ENCODE measurements at places on chromosomes 5 and 9.
A peak's percentile ranks its signal among the peaks of the same experiment; 100 is the strongest.

DNA sequence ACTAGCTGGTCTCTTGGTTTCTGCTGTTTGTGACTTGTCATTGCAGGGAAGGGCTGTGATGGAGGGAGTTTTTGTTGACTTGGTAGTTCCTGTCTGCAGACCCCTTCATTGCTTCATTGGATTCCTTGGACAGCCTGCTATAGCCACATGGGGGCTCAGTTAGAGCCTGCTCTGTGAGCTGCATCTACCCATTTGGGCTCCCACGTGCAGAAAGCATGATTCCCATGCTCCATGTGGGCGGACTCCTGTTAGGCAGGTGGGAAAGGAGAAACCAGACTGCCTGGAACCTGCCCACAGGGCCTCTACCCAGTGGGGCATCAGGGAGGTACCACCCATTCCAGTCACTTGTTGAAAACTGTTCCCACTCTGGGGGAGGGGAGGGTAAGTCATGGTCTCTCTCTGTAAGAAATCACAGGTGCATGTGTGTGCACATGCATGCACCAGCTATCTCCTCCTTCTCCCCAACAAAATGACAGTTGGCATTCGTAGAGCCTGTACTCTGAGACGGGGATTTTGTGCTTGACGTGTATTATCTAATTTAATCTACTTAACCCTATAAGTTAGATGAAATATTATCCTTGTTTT, 61.0 kb downstream of the DAPK1 start:
- DNase-seq = no peak

GRCh38 chr9:107049046-107049802, 186.3 kb downstream of the ZNF462 start:
- DNase-seq = no peak

GRCh38 chr9:34555936-34556525, 33.2 kb upstream of the ENHO start:
- DNase-seq = no peak

- no peak for DNase-seq
These were observed 2.6 kb downstream of the EBF1 start for GRCh38 chr5:159096924-159097783.

GRCh38 chr9:87193925-87194868, 246.9 kb upstream of the GAS1 start:
- DNase-seq = peak; percentile 29

GRCh38 chr5:180069589-180070247, 1.8 kb downstream of the RNF130 start:
- no peak for DNase-seq

DNA sequence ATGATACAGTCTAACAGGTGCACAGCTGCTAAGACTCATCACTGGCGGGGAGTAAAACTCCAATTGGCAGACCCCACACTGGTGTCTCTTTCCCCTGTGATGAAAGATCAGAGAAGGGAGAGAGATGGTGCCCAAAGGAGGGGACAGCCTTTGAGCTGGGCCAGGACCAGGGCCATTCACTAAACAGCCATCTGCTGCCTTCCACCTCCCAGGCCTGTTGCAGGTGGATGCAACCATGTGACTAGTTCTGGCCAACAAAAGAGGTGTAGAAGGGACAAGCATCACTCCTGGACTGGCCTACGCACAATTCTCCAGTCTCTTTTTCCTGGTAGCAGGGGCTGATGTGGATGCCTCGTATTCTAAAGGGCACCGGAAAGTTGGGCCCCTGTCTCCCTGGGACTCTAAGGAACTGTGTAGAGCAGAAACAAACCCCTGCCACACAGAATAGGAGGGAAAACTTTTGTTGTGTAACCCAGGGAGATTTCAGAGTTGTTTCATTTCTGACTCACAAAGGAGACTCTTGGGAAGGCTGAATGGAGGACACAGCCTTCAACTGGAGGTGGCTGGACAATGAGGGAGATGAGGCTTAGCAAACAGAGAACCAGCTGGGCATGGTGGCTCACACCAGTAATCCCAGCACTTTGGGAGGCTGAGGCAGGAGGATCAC, 26.9 kb downstream of the TNIP1 start:
- DNase-seq = no peak

DNA sequence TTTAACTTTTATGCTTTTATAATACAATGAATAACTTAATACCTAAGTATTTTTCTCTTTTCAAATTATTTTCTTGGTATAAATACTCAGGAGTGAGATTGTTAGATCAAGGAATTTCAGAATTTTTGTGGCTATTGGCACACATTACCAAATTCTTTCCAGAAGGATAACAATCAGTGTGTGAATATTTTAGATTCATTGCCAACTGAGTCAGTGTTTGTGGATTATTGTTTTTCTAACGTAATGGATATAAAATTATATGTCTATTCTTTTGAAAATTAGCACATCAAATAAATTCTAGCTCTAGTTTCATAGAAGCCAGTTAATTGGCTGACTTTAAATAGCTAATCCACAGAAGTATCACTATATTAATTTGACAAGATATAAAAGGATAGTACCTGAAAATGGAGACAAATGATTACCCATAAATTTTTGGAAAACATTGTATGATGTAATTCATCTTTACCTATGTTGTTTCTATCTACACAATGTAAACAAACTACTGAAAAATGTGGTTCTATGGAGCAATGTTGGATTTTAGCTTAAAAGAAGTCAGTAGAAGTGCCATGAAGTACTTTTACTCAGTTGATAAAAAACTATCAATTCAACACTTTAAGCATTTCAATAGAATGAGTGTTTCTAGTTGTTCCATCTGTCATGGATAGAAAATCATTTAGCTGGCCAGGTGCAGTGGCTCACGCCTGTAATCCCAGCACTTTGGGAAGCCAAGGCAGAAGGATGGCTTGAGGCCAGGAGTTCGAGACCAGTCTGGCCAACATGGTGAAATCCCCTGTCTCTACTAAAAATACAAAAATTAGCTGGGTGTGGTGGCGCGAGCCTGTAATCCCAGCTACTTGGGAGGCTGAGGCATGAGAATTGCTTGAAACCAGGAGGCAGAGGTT, 185.1 kb downstream of the ADAMTSL1 start:
- peak; percentile 46 for DNase-seq

- DNase-seq = no peak
These were observed 27.0 kb downstream of the AQP7 start for GRCh38 chr9:33375238-33375840.

DNA sequence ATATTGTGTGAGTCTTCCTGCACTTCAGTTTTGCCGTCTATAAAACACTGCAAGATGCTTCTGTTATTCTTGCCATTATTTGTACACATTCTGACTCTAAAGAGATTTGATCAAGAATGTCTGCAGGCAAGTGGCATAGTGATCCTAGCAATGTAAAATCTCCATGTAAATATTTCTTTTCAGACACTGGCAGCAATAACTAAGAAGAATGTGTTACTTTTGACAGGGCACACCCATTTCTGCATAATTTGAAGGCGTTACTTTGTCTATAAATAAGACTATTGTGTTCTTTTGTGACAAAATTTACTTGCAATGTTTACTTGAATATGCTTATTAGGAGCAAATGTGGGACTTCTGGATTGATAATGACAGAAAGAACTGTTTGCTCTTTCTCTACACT, 20.1 kb downstream of the RANBP3L start:
- DNase-seq = no peak

DNA sequence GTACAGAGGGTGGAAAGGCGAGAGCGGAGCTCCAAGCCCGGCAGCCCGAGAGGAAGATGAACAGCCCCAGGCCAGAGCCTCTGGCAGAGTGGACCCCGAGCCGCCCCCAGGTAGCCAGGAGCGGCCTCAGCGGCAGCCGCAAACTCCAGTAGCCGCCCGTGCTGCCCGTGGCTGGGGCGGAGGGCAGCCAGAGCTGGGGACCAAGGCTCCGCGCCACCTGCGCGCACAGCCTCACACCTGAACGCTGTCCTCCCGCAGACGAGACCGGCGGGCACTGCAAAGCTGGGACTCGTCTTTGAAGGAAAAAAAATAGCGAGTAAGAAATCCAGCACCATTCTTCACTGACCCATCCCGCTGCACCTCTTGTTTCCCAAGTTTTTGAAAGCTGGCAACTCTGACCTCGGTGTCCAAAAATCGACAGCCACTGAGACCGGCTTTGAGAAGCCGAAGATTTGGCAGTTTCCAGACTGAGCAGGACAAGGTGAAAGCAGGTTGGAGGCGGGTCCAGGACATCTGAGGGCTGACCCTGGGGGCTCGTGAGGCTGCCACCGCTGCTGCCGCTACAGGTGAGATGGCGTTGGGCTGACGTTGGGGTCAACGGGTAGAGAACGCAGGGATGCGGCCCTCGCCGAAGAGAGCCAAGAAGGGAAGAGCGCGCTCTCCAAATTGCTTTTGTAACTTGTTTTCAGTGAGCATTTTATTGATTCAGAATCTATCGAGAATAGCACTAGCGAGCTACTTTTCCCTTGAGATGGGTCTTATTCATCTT, at the start of gene PTGER4:
Gene PTGER4 (plus strand): TSS at position 3 of the 769 bp plus-strand sequence. CDS start 1,079 bp downstream, outside the sequence.
- DNase-seq = peak; percentile 34

DNA sequence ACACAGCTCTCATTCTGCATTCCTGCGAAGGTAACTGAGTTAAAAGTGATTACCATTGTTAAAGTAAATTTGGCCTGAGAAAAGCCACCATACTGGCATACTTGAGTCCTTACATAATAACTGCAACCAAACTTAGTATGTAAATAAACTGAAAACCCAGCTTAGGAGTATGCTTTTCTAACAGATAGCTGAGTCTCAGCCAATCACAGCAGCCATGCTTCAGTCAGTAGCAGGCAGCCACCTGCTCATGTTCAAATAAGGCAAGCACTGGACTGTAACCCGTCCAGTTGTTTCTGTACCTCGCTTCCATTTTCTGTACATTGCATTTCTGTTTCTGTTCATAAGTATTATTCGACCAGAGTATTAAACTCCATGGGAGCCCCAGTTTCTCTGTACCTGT, 58.6 kb downstream of the GCNT4 start:
- DNase-seq = no peak

GRCh38 chr5:176166427-176166826, 71.8 kb upstream of the SIMC1 start:
- DNase-seq = no peak

GRCh38 chr5:176594554-176594953, 15.4 kb downstream of the GPRIN1 start:
- no peak for DNase-seq

DNA sequence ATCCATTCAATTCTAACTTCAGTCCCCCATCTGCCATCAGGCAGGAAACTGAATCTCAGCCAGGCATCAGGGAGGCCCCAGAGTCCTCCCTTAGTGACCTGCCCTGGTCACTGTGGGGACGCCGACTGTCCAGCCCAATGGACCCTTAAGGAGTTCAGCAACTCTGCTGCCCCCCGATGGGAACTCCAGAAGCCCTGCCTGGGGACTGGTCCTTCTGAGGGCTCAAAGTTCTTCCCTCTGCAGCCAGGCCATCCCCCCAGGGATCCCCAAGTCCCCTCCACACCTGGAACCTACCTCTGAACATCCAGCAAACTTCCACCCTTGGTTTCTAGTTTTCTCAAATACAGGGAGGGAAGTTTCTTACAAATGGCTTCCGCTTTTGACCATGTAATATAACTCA, 76.8 kb downstream of the UBE2QL1 start:
- no peak for DNase-seq

GRCh38 chr5:141850244-141850768, 27.9 kb downstream of the PCDH1 start:
- DNase-seq = peak; percentile 93

GRCh38 chr5:66851306-66851705, 255.1 kb downstream of the MAST4 start:
- no peak for DNase-seq

- DNase-seq = no peak
These were observed 499.2 kb downstream of the BNC2 start for GRCh38 chr9:16371306-16371705.

GRCh38 chr5:43007911-43008362, 32.2 kb downstream of the ANXA2R start:
- DNase-seq = no peak

GRCh38 chr9:127311239-127311741, 46.7 kb downstream of the GARNL3 start:
- DNase-seq = peak; percentile 19

Measured in hepatic stellate cell (primary cell).